ENCODE measurements at places on chromosomes 7 and 10.

- DNase-seq: no peak
Observed at GRCh38 chr7:75920431-75921161, 5.6 kb downstream of the POR start.

GRCh38 chr7:42611289-42611928, 300.5 kb downstream of the C7orf25 start:
- no peak for DNase-seq

GRCh38 chr7:153473185-153473584, 579.0 kb upstream of the DPP6 start:
- DNase-seq: no peak

- DNase-seq: no peak
Observed at GRCh38 chr10:87846023-87846422, 17.3 kb downstream of the KLLN start.

GRCh38 chr7:134554417-134554966, 5.6 kb downstream of the AKR1B15 start:
- DNase-seq: no peak

DNA sequence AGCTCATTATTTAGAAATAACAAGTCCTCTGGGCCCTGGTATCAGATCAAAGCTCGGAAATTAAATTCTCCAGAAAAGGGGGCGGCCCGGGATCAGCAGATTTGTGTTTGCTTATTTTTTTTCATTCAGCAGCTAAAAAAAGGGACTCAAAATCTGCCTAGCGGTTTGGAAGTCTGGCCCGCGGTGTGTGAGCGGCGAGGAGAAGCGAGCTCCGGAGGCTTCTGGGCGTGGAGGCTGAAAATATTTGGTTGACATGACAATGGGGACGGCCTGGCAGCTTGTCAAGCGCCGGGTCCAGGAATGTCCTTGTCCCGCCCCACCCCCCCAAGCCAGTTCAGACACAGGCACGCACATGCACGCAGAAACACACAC, 43.4 kb downstream of the FOXL3 start:
- no peak for DNase-seq

DNA sequence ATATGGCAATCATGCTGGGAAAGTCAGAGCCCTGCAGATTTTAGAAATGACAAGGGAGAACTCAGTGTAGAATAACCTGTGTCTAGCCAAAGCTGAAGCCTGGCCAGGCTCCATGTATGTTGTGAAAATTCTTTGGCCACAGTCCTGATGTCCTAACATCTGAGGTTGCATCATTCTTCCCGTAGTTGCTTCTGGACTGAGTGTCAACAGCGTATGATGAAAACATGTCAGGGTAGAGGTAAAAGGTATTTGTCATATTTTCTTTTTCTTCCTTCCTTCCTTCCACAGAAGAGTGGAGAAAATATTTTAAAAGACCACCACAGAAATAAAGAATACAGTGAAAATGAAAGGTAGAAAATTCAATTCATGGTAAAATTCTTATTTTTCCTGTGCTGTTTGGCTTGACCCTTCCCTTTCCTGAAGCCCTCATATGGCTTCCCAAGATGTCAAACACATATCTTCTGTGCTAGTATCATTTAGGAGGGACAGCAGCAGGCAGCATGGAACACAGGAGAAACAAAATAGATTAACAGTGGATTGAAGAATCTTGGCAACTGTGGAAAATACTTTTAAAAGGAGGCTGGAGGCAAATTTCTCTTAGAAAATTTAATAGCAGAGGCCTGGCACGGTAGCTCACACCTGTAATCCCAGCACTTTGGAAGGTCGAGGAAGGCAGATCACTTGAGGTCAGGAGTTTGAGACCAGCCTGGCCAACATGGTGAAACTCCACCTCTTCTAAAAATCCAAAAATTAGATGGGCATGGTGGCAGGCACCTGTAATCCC, 18.9 kb upstream of the NRBF2 start:
- no peak for DNase-seq

GRCh38 chr7:120867932-120868331, 10.0 kb upstream of the TSPAN12 start:
- no peak for DNase-seq

GRCh38 chr7:105666324-105666723, 85.0 kb upstream of the EFCAB10 start:
- DNase-seq: no peak

- no peak for DNase-seq
Observed at GRCh38 chr10:96986200-96986856, 154.2 kb downstream of the LCOR start.

GRCh38 chr7:72674394-72674793, 153.6 kb downstream of the TYW1B start:
- DNase-seq: no peak

DNA sequence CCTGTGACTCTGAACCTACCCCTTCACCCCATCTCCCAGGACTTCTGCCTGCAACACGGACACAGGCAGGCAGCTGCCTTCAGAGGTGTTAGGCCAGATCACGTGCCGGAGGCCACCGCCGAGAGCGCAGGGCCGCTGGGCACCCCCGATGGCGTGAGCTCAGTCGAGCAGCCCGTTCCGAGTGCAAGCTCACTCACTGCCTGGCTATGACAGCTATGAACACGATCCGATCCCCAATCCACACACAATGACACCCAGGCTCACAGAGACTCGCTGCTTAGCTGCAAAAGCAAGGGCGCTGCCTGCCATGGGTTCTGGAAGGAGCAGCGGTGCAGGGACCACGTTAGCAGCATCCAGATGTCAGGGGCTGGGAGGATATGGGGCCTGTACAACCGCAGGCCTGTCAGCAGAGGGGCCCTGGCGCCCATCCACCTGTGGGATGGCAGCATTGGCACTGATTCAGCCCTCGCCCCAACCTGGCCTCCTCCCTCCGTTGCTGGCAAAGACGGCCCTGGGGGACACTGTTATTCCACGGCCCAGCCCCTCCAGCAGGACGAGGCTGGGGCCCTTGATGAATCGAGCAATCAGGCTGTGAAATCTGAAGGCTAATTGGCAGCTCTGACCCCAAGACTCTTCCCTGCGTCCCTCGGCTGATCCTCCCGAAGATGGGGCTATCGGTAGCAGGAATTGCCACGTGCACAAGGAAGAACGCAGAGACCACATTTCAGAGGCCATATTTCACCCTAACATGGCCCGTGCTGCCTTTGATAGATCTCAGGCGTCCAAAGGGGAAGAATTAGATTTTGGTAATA, 230.1 kb downstream of the ELFN1 start:
- no peak for DNase-seq

- DNase-seq: no peak
Observed at GRCh38 chr10:126906704-126907422, 1.6 kb downstream of the DOCK1 start.

- DNase-seq: peak; percentile 22
Observed at GRCh38 chr10:121928528-121928884, 675 bp upstream of the ATE1 start.

DNA sequence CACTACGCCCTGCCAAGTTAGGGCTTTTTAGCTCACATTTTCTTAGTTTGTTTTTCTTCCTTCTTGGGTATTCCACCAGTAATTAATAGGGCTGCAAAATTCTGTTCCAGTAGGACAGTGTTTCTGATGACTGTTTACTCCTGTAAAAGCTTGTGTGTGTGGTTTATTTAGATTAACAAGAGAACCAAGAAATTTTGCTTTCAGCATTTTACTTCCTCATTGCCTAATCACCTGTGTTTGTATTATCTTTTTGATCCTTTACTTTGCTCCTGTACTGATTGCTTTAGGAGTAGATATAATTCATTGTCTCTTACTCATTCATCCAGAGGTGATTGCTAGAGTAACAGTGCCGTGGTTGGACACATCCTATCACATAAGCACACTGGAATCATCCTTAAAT, 27.7 kb downstream of the TDRD1 start:
- DNase-seq: no peak

DNA sequence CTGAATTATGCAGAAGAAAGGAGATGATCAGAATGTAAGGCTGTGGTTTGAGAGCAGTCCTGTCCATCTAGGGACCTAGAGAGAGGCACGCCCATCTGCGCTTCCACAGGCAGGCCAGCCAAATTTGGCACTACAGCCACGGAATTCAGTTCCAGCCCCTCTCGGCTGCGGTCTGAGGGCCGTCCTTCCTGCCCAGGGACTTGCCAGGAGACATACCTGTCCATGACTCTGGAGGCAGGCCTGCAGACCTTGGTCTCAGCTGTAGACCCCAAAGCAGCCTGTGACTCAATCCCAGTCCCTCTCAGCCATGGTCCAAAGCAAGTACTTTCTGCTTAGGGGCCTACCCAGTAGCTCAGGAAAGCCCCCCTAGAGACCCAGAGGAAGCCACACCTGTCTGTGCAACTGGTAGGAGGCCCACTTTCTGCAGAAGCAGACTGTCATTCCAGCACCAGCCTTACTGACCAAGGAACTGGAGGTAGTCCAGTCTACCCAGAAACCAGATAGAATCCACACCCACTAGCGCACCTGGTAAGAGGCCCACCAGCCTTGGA, 720.9 kb downstream of the PARD3 start:
- DNase-seq: no peak

DNA sequence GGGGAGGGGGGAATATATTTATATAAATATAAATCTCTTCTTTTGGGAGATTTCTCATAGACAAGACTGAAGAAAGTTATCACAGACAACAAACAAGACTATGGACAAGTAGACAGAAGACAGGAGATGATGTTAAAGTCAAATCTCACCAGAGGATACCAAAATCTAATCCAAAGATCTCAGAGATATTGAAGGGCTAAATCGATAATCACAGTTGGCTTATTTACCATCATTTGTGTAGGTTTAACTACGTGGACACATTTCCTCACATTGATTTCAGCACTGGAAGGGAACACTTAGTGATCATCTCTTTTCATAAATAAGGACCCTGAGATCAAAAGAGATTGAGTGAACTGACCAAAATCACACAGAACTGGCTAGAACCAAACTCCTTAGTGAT, 2.7 kb upstream of the INPP5F start:
- no peak for DNase-seq

DNA sequence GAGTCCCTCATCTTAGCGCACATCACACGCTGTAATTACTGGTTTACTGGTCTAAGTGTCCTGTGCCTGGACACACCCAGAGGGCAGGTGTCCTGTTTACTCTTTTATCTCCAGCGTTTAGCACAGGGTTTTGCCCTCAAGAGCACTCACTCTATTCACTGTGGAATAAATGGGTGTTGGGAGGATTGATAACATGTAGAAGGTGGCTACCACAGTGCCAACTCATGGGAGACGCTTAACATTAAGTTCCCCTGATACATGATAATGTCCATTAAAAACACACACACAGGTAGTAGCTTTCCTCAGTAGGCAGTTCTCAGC, 96.1 kb upstream of the EFCAB10 start:
- DNase-seq: no peak

- DNase-seq: no peak
Observed at GRCh38 chr7:2256306-2257045, 14.4 kb downstream of the NUDT1 start.

DNA sequence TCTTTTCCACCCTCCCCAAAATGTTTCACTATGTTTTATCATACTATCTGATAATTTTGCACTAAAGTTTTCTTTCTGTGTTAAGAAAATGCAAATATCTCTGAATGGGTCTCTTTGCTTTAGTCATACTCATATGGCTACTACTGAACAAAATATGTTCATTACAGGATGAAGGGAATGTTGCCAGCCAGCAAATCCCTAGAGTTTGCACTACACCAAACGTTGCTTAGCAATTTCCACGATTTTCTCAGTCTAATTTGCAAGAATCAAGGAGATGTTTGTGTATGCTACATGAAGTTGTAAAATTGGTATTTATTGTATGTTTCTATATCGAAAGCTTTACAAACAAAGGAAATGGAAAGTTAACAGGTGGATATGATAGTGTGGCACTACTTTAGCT, 10.6 kb upstream of the MAGI2 start:
- no peak for DNase-seq

GRCh38 chr10:29946614-29946952, 112.8 kb downstream of the JCAD start:
- DNase-seq: no peak

- DNase-seq: peak; percentile 49
Observed at GRCh38 chr7:119270045-119270464, 1002.9 kb upstream of the KCND2 start.

GRCh38 chr10:59708816-59709394, 745 bp downstream of the SLC16A9 start:
- no peak for DNase-seq

GRCh38 chr7:476736-477360, 42.8 kb downstream of the PDGFA start:
- DNase-seq: no peak

DNA sequence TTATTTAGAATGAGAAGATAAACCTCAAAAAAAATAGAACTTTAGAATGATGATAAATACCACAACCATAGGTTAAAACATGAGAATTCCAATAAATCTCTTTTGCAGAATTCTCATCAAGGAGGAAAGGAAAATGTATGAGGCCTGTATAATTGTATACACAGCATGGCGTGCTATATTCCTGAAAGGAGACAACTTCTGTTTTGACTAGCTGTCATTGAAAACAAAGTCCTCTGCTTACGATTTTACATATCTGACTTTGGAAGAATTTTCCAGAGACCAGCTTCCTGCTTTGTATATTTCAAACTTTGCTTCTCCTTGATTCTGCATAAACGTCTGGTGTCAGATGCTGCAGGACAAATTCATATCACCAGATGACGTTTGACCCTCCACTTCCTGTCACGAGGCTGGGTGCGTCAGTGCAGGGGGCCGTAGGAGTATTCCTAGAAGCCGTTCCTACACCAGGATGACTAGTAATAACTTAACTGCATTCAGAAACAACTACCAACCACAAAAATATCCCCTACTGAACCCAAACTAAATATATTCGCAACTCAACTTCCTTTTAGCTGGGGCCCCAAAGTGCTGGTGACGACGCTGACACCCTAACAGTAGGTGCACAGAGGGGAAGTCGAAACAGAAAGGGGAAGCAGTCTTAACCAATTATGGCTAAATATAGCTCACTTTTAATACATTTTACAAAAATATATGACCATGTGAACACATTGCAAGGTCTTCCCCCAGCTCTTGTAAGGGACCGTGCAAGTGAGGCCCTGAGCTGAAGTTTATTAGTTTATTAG, 178.6 kb upstream of the INHBA start:
- peak; percentile 89 for DNase-seq

GRCh38 chr10:121678631-121679174, 80.5 kb upstream of the FGFR2 start:
- no peak for DNase-seq

DNA sequence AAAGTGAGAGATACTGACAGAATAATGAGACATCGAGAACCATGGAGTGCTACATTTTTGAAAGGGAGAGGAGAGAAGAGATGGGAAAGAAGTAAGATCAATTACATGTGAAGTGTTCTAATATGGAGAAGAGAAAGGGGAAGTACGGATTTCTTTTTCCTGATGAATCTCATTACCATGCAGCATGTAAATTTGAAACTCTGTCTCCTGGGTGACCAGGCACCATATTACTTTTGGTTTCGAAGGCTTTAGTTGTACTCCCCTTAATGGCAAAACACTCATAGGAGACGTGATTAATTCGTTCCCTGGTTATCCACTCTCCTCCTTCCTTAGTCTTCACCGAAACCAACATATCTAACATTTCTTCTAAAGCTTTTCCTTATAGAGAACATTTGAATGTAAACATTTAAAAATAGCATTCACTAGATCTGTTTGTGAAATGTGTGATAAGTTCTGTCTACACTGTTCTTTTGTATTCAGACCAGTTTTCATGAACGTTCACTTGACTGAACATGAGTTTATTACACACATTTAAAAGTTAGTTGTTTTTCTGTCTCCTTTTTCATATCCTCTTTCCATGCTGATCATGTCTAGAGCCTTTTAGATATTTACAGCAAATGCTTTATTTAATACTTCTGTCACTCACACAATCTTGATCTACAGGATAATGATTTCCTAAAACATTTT, 80.2 kb upstream of the MSRB2 start:
- no peak for DNase-seq

- DNase-seq: no peak
Observed at GRCh38 chr7:32293833-32294232, 196.3 kb downstream of the LSM5 start.

GRCh38 chr7:131438969-131439368, 111.3 kb downstream of the MKLN1 start:
- DNase-seq: no peak

Measured in activated CD8-positive, alpha-beta T cell treated with anti-CD3 and anti-CD28 coated beads, Interleukin-2, amount 10 ng/mL, durations not matched to agents 7 days and 5 days (primary cell).